ENCODE measurements at places on chromosomes 4 and X.
A peak's percentile ranks its signal among the peaks of the same experiment; 100 is the strongest.

GRCh38 chr4:95417531-95417930 lies 131.2 kb downstream of the UNC5C start:
- DNase-seq: no peak

- DNase-seq: no peak
These were observed 19.8 kb upstream of the DHRSX start for GRCh38 chrX:2520539-2520938.

DNA sequence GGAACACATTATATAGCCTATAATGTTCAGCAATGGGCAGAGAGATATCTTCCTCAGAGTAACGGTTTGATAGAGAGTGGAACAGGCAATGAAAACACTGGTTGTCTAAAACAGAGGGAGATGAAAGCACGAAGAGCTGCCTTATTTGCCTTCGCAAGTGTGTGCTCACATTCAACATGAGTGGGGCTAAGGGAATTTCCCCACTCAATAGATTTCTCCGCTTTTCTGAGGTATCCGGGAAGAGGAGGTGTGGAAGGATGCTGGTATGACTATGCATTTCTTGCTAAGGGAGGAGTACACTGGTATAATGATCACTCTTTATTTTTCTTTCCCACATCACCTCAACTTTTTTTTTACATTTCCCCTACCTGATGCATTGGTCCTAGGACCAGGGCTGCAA lies 7.8 kb upstream of the GPR82 start:
- no peak for DNase-seq

- DNase-seq: no peak
These were observed 10.9 kb upstream of the CPLX1 start for GRCh38 chr4:836750-837301.

DNA sequence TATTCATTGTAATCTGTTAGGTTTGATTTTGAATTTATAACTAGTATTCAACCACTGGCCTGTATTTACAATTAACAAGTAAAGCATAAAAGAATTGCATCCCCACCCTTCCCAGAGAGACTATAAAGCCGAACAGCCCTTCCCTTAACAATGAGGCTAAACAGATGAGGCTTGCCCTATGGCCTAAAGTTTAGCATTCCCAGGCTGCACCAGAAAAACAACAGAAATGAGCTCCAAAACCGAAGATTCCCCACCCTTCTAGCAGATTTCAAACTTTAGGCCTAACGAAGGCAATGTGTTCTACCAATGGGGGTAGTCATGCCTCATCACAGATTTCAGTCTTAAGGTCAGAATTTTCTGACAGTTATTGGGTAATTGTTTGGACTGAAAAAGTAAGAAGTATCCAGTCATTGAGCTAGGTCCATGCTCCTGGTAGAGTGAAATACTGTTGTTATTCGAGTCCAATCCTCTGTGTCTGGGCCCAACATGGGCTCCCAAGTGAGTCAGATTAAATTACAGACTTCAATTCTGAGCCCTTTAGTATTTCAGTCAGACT lies 197.6 kb downstream of the ANTXR2 start:
- DNase-seq: no peak

GRCh38 chr4:183362916-183363542 lies 40.8 kb upstream of the CLDN24 start:
- peak; percentile 49 for DNase-seq

- DNase-seq: peak; percentile 83
These were observed 203.1 kb downstream of the FBXO8 start for GRCh38 chr4:174080361-174080760.

DNA sequence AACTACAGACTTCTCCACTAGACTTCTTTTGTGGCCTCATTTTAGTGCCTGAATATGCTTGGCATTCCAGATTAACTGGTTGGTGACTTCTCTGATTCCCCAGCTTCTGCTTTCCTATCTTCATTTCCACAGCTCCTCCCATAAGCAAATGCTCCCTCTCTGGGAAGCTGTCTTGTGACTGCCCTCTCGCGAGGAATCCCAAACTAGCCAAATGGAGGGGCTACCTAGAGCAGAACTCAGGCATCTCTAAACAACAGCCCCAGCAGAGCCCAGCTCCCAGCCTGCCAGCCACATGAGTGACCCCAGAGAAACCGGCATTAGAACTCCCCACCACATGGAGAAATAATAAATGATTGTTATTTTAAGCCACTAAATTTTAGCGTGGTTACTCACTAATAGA lies 7.6 kb upstream of the VEGFD start:
- no peak for DNase-seq

GRCh38 chrX:47540754-47541538 lies 20.1 kb upstream of the ARAF start:
- DNase-seq: peak; percentile 91

DNA sequence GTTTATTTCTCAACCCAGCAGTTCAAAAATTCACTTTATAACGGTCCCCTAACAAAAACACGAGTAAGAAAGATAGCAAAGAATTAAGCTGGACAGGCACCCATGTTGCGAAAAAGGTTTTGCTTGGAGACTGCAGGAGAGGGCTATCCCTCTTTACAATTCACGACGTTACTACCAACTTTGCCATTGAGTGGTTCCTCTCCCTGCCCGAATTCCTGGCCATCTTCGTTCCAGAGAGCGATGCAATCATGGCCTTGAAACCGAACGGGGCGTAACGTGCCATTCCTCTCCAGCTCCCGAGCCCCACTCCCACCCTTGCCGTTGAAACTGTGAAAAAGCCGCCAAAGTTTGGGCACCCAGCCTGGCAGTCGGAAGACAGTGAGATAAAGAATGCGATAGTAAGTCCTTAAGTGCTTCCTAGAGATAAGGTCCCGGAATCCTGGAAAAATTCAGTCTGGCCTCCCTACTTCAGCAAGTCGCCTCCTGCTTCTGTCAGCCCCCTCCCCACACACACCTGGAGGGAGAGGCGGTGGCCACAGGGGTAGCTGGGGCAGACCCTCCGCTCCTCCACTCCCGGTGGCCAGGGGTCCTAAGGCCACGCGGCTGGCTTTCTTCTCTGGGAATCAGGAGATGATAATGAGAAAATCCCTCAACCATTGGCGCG lies 65.2 kb downstream of the FBXO8 start:
- DNase-seq: no peak

- no peak for DNase-seq
These were observed 49.7 kb upstream of the ARMCX2 start for GRCh38 chrX:101709384-101709783.

DNA sequence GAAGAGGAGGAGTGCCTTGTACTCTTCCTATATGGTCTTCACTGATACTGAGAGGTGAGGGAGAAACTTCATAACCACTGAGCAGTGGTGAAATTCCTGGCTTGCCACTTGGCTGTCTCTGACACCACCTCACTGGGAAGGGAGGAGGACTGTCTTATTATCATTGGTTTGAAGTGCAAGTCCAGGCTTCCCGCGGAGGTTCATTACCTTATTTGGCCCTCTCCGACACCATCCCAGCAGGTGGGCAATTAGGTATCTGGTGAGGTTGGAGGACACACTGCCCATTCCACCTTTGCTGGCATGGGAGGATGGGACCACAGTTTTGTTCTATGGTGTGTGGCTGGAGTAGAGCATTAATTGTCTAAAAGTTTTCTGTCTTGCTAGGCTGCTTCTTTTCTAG lies 206.1 kb downstream of the LHFPL1 start:
- no peak for DNase-seq

DNA sequence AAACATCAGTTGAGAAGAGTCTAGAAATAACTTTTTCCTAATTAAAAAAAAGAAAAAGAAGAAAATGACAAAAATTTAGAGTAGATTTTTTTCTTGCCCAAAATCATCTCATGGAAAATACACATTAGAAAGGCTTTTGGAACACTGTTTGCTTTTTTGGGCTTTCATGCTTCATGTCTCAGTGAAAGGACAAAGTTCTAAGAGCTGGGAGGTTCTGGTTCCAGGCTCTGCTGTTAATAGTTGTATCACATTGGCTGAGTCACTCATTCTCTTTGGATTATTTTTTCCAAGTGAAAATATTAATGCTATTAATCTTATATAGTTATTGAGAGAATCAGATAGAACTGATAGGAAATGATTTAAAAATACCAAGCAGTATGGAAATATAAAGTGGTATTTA lies 32.9 kb upstream of the ETNPPL start:
- no peak for DNase-seq

DNA sequence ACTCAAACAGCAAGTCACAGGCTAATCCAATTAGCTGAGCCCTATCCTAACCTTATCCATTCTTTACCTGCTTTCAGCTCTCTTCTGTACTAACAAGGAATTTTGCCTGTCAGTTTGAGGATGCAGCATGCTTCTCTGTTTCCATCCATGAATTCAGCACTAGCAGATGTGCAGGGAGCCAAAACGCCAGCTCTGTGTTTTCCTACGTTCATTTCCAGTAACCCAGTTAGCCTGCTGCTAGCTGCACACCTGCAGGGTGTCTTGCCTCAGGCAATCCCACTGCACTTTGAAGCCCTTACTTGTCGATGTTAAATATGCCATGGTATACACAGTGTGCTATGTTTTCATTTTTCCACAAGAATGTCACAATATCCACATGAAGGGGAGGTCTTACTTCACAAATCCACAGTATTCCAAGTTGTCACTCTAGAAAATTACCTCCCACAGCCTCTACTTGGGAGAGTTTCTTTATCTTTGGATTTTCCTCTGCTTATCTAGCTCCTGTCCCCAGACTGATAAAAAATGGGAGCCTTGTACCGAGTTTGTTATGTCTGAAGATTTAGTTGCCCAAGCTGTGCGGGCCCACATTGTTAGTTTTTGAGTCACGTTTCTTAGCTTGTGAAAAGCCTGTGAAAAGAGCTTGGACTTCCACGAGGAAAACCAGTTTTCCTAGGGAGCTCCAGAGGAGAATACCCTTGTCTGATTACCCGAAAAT lies 127.6 kb upstream of the HHIP start:
- DNase-seq: no peak

- no peak for DNase-seq
These were observed 590.3 kb downstream of the PACRGL start for GRCh38 chr4:21290562-21290961.

- DNase-seq: no peak
These were observed 88.0 kb upstream of the CBR4 start for GRCh38 chr4:169098054-169098497.

DNA sequence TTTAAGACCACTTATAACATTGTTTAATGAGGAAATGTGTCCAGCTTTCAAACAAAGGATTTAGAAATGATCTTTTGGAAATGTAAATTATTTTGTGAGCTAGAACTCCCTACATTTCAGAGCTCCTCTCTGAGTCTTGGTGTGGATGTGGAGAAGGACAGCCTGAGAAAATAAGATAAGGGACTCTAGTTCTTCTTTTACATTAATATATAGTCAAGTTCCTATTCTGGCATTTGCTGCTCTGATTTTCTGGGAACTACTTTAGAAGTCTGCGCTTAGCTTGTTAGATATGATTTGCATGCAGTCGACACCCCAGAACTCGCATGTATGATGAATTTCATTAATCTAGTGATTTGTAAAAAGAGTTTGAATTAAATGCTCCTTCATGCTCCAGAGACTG lies 45.5 kb downstream of the TSPAN7 start:
- no peak for DNase-seq

GRCh38 chr4:77418333-77418732 lies 187.3 kb upstream of the CXCL13 start:
- DNase-seq: peak; percentile 8

DNA sequence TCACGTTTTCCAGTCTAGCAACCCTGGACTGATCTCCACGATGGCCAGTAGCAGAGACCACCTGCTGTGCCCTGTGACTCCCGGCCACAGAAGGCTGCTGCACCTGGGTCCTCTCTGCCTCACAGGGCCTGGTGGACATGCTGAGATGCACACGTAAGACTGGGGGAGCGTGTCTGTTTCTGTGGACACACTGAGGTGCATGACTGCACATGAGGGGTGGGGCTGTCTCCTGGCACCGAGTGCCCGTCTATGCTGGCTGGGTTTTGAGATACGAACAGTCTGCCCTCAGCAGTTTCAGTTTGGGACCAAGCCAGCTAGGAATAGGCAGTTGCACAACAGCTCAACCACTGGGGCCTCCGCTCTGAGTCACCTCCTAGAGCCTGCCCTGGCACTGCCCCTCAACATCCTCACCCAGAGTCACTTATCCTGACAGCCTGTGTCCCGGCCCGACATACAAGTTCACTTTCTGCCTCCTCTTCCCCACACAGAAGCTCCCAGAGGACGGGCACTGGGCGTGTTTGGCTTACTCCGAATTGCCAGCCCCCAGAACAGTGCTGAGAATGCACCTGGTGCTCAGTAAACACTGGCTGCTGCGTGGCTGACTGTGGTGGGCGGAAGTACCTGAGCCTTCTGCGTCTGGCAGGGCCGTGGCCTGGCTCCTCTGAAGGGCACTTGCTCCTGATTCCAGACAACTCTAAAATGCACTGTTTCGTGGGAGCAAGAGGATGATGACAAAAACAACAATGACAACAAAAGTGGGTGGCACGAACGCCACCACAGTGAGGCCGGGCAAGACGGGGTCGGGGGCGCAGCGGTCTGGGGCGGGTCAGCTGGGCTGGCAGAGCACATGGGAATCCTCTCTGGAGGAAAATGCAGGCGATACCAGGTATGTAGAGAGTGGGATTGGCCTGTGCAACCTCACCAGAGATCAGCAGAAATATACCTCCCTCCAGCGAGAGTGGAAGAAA lies 30.9 kb downstream of the RNF212 start:
- DNase-seq: peak; percentile 82

DNA sequence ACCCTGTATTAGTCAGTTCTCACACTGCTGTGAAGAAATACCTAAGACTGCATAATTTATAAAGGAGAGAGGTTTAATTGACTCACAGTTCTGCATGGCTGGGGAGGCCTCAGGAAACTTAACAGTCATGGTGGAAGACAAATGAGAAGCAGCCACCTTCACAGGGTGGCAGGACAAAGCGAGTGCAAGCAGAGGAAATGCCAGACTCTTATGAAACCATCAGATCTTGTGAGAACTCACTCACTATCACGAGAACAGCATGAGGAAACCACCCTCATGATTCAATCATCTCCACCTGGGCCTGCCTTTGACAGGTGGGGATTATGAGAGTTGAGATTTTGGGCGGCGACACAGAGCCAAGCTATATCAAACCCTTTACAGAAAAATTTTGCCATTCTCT lies 722.4 kb downstream of the RAB28 start:
- DNase-seq: no peak

- DNase-seq: peak; percentile 32
These were observed 65.2 kb upstream of the FAM47B start for GRCh38 chrX:34877436-34877835.

GRCh38 chr4:125041372-125041930 lies 273.3 kb upstream of the FAT4 start:
- DNase-seq: no peak

GRCh38 chrX:37686996-37687395 lies 1.4 kb downstream of the XK start:
- DNase-seq: no peak

GRCh38 chr4:15848191-15848842 lies 70.2 kb downstream of the CD38 start:
- peak; percentile 2 for DNase-seq

DNA sequence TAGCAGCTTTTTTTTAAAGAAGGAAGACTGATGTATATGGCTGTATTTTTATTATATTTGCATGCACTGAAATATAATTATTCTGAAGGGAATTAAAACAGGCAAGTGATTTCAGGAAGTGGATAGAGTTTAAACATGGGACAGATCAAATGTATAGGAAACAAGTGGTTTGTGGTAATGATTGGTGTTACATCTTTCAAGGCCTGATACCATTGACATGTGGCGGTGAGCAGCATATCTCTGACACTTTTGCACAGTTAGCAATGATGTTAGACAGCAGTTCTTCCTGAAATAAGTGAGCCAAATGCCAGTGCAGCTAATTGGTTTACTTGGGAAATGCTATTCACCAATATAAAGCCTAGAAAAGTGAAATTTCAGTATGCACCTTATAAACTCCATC lies 272.1 kb downstream of the RPA4 start:
- no peak for DNase-seq

- no peak for DNase-seq
These were observed 118.2 kb downstream of the GPR143 start for GRCh38 chrX:9647431-9647830.

GRCh38 chr4:53895137-53895536 lies 169.3 kb downstream of the CHIC2 start:
- no peak for DNase-seq
